ENCODE measurements at places on chromosomes 5 and 9. TPM values are rescaled to one million over a fixed set of nuclear protein-coding genes. Genes with fewer than 3 reads are reported as not detected.

Gene PAXX
- 51.2 TPM for total RNA-seq

Gene TNFAIP8
- total RNA-seq: 7.3 TPM

Gene IL5
- total RNA-seq: not detected

Gene ZNF300
- 8.8 TPM for total RNA-seq

Gene ANKRD31
- total RNA-seq: 0.13 TPM

Gene MYO10
- total RNA-seq: 127 TPM

Gene UGT3A2
- total RNA-seq: 13.4 TPM

Gene MSMP
- total RNA-seq: 0.97 TPM

GRCh38 chr5:40995801-40996586 lies 75.1 kb downstream of the MROH2B start:
- DNase-seq: no peak

GRCh38 chr5:167720259-167720658 lies 571.2 kb upstream of the WWC1 start:
- no peak for DNase-seq

DNA sequence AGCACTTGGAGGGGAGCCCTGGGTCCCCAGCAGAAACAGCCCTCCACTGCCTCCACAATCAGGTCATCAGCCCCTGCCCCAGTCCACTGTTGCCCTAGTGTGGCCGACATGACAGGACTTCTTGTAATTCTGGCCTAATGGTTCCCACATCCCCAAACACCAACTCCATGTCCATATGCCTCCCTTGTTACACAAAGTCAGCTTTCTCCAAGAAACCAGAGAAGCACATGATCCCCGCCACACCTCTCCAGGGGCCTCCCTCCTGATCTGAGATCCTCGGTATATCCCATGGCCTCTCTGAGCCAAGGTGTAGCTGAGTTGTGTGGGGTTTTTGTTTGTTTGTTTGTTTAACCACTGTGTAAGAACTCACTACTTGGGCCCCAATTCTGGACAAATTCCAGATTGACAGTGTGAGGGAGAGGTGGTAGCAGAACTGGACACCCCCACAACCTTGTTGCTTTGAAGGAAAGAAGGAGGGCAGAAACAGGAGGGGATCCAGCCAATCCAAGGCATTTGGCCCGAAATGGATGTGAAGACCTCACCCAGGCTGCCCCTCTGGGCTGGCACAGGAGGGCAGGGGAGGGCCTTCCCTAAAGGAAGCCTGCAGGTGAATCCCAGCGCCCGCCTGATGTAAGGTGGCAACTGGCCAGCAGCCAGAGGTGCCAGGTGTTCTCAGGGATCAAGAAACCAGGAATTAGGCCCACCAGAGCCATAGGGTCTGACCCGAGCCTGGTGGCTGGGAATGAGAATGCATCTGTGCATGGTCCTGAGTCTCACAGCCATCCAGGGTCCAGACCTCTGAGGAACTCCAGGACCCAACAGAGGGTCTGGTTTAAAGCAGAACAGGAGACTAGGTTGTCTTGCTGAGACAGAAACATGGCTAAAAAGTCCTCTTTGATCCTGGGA lies 13.4 kb downstream of the IRF1 start:
- no peak for DNase-seq

DNA sequence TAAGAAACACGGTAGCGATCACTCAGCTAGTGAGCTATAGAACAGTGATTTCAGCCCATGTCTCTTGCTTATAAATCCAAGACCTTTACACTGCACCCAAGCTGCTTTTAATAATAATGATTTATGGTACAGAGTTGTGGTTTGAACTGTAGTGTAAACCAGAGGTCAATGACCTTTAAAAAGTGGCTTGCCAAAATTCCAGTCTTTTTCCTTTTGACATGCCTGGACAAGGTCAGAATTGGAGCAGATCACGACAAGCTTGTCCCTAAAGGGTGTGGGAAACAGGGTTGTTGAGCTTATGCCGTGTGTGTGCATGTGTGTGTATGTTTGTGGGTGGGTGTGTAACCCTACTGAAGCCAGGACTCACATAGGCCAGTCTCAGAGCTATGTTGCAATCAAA lies 225.3 kb upstream of the CLINT1 start:
- DNase-seq: no peak

DNA sequence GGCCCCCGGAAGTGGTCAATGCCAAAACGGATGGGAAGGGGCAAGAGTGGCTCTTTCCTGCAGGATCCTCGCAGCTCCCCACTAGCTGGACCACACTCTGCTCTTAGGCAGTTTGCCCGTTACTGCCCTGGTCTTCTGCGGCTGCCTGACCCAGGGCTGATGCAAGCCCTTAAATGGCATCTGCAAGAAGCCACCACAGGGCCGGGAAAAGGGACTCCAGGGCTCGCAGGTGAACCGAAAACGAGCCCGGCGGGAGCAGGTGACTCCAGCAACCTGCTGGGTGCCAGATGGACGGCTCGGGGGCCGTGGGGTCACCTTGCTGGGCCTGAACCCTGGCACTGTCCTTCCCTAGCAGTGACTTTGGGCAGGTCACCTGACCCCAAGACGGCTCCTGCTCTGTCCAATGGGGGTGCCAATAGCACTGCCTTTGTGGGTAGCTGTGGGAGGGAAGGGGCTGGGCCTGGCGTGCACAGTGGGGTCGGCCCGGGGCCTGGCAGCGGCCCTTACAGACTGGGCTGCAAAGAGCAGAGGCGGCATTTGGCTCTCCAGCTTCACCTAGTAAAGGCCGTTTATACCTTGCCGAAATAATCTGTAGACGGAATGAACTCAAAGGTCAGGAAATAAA lies 1.3 kb downstream of the TMEM250 start:
- peak; percentile 41 for DNase-seq

DNA sequence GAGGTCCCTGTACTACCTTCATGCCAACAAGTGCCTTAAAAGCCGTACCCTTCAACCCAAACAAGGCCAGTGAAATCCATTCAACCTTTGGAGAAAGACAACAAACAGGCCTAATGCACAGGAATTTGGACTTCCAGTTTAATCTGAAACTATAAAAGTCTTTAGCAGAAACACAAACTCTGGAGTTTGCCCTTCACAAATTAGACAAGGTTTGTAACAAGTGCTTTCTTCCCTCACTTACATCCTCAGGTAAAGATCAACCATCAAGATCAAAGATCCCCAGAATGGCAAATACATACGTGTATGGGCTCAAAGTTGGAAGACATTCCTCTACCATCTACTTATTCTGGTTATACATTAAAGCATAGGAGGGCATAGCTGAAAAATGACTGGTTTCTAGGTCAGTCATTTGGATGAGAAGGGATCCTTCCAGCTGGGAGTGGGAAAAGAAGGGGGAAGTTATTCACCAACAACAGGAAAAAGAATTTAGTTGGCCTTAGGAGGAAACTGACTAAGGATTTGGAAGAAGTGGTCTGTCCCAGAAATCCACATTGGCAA lies 2.0 kb downstream of the DAB2 start:
- no peak for DNase-seq

- DNase-seq: no peak
Measured at GRCh38 chr9:69818750-69819345, 1.8 kb upstream of the CFAP95 start.

DNA sequence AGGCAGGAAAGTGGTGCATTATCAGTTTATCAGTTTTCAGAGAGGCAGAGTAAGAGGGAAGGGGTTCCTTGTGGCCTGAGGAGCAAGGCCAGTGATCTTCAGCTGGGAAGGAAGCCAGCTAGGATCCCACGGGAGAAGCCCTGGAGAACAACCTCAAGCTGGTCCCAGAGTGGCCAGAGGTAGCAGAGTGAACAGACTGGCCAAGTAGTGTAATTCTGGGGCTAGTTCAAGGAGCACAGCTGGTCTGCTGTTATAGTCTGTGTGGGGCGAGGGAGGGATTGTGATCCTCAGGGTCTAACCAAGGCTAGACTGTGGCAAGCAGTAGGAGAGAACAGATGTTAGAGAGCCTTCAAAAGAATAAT lies 164.6 kb downstream of the CARTPT start:
- DNase-seq: no peak

DNA sequence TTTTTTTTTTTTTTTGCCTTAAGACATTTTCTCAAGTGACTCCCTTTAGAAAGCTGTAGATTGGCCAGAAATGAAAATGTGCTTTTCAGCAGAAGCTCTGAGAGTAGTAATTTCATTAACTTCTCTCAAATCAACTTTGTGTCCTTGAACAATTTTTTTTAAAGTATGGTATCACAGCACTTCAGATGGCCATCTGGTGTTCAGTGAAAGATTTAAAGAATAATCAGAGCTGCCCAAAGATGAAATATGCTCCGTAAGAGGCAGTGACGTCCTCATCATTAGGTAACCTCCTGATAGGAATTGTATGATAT lies 43.0 kb upstream of the PCAT7 start:
- DNase-seq: no peak

- DNase-seq: no peak
Measured at GRCh38 chr9:1941989-1942388, 73.2 kb upstream of the SMARCA2 start.

- peak; percentile 69 for DNase-seq
Measured at GRCh38 chr5:140205952-140206351, 31.0 kb downstream of the CYSTM1 start.

DNA sequence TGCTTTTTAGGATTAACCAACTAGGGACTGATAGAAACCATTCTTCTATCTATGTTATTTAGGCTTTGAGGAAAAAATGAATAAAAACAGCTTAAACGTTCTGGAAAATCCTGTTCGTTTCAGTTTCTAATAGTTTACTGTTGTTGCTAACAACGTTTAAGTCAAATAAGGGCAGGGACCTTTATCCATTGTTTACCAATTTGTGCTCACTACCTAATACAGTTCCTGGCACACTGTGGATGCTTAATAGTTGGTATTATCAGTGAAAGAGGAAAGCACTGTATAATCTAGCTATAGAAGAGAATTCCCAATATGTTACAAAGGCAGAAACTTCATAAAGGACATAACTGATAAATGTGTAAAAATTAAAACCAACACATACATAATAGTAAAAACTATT lies 52.5 kb downstream of the ZFR start:
- DNase-seq: no peak

- peak; percentile 81 for DNase-seq
Measured at GRCh38 chr5:43556857-43557542, at the start of gene PAIP1. TSS of gene PAIP1 (minus strand) at chr5:43557077. CDS start at chr5:43556846, 231 bp downstream.

- DNase-seq: no peak
Measured at GRCh38 chr5:78355561-78355960, 4.9 kb upstream of the SCAMP1 start.

DNA sequence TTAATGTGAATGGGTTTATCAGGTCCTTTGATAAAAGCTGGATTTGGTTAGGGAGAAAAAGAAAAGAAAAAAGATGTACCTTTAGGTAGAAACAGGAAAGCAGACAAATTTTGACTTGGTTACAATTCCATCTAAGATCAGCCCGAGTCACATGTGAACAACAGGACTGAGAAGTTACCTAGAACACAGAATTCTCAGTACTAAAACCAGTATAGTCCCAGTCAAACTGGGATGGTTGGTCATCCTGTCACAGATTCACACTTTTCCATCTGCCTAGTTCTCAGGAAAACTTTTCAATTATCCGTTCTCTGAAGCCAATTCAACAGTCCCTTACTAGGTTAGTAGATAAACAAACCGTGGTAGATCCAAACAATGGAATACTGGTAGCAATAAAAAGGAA lies 190.3 kb upstream of the PTGER4 start:
- DNase-seq: no peak

GRCh38 chr5:100644185-100644584 lies 109.0 kb downstream of the FAM174A start:
- DNase-seq: no peak

DNA sequence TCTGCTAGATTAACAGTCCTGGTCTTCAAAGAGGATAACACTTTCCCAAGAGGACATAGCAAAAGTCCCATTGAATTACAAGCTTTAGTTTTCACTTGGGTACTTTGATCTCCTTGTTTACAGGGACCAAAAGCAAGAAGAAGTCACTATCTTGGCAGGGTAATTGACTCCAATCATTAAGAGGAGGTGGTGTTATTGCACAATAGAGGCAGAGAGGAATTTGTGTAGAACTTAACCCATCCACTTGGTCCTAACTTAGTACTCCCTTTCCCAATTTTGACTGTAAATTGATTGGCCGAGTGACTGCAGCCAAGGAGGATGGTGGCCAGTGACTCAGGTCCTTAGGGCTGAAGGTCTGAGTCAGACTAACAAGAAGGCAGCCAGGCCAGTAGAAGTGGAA lies 9.3 kb upstream of the TRPC7 start:
- no peak for DNase-seq

DNA sequence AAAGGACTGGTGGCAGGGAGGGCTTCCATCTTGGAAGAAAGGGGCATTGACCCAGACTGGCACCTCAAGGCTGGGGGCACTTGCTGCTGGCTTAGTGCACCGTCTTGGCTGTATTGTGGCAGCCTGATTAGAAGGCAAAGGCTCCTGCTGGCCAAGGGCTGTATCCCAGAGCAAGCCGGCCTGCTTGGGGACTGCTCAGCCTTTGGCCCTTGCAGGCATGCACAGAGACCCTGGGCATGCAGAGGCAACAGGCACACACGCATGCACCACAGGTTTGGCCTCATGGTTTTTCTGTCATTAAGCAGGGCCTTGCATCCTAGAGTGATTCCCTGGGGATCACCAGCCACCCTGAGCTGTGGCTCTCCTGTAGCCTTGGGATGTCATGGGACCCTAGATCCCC lies 29.0 kb downstream of the PITX1 start:
- DNase-seq: no peak

Measured in H9 (cell line).